SK-N-MC (cell line): ENCODE measurements at places on chromosomes 11 and 22.

DNA sequence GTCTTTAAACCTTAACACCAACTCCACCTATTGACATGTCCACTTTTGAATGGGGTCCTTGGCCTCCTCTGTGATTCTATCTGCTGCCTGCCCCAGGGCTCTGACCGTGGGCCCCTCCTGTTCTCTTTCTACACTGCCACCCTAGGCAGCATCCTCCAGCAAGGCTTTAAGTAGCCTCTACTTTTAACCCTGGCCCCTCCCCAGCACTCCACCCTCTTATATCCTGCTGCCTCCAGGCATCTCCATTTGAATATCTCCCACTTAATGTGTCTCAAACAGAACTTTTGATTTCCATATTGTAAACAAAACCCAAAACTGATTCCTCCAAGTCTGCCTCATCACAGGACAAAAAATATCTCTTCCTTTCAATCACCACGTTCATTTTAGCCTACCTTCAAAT is 90.5 kb upstream of the ARHGAP32 start:
- no peak for DNase-seq

DNA sequence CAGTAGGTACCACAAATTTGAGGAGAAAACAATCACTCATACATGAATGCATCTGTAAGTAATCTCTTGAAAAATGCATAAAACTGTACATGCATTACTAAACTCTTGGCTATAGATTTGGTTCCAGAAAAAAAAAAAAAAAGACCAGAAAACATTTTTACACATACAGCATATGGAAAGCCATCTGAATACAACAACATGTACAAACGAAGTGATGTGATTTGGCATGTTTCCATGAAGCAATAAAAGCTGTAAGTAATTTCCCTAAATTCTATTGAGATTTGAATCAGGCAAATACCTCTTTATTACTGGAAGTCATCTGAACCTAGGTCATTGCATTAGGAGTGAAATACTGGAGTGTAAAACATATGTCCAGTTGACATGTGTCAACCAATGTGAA is 31.9 kb upstream of the ZC3H12C start:
- no peak for DNase-seq

DNA sequence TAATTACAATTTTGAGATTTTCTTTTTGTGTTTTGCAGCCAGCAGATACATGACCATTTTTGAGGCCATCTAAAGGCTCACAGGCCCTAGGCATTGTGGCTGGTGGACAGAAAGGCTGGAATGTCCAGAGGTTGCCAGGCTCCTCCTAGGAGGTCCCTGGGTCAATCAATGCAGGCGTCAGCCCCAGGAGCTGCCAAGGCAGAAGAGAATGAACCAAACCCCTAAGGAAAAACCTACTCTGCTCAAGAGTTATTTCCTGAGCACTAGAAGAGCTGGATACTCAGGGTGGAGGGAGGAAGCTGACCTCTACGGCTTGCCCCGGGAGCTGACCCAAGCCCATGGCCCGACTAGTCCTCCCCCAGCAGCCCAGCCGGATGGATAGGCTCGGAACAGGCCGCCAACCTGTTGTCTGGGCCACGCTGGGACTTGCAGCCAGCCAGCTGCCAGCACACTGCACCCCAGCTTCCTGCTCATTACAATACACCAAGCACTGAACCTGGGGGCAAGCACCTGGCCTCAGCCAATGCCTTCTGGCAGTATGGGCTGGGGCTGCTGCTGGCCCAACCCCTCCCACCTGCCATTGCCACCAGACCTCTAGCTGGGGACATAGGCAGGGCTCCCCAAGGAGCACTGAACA is 5.7 kb upstream of the SCGB1A1 start:
- DNase-seq, result no peak

DNA sequence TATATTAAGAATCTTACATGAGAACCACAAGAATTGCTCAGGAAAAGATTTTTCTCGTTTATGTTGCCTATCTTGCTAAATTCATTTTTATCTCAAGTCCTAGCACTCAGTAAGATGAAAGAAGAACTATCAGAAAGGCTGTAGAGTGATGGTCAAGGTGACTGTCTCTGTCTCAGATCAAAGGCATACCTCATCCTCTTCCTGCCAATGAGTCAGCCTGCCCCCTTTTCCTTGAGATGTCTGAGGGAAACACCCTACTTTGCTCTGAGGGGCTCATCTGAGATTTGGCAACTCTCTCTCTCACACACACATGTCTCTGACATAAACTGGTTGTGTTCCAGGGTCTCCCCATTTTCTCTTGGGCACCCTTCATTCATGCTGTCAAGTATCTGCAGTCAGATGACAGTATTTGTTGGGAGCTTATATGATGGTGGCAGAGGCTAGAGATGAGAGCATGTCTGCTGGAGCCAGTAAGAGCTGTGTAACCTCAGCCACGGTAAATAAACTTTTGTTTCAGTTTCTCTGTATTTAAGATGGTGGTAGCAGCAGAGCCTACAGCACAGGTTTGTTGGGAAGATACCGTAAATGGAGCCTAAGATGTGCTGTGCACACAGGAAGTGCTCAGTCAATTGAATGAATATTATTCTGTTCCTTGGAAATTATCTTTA is 1.6 kb downstream of the MMP27 start:
- no peak for DNase-seq

GRCh38 chr11:93747122-93747521 is 5.7 kb downstream of the C11orf54 start:
- no peak for DNase-seq

DNA sequence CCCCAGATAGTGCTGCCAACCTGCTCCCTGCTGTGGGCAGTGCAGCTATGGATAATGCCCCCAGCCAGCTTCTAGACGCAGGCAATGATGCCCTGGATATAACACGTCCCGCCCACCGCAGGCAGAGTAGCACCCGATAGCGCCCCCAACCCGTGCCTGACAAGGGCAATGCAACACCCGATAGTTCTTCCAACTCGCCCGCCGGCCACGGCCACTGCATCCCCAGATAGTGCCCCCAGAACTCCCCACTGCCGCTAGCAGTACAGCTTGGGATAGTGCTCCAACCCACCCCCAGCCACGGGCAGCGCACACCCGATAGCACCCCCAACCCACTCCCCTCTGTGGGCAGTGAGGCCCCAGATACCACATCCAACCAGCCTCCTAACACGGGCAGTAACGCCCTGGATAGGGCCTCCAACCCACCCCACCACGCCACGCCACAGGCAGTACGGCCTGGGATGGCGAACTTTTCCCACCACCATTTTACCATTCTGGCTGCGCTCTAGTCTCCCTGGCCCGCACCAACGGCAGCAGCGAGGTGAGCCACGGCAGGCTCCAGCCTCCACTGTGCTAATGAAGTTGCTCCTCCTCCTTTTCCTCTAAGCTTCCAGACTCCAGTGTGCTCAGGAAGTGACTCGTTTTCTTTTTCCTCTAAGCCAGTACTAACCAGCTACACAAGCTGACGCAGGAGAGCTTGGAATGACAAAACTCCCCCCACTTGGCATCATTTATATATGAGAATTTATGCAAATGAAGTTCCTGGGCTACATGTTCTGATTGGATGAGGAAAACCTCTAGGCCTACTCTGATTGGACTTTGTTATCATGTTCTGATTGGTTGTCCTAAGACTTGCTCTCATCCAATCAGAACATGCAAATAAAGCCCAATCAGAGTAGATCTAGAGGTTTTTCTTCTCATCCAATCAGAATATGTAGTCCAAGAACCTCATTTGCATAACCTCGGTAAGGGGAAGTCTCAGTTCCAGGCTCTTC is 3.0 kb upstream of the RFPL3 start:
- no peak for DNase-seq

DNA sequence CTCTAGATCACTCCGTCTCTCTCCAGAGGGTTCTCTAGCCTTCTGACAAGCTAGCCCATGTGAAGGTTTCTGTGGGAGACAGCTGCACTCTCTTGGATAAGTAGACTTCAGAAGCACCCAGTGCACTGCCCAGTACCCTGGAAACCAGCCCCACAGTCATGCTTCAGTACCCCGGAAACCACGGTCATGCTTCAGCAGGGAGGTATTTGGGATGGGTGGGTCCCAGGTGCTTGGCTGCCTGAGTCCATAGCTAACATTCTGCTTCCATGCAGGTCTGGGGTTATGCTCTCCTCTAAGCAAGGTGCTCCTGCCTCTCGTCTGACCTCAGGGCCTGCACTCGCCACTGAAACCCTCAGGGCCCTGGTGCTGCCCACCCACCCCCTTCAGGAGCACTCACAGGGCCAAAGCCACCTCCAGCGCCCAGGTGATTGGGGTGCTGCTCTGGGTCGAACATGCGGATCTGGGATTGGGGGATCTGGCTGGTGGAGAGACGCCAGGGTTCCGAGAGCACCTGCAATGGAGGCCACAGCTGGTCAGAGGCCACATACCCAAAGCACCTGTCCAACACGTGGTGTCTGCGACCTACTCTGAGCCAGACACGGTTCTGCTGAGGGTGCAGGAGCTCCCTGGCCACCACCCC is 7.3 kb upstream of the SYCE3 start:
- DNase-seq, result no peak

- DNase-seq, result no peak
These were observed 68.1 kb downstream of the PPP6R3 start for GRCh38 chr11:68528630-68529029.

GRCh38 chr11:34155757-34156062 is 50.3 kb downstream of the NAT10 start:
- no peak for DNase-seq

DNA sequence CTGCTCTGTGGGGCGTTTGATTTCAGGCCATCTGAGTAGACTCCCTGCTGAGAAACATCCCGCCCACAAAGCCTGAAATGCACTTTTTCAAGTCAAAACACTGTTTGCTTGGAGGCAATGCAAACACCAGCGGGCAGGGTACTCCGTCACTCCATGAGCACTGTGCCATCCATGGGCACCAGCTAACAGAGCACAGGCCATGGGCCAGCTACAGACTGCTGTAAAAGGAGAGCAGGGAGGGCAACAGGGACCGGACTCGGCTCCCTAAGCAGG is 16.6 kb upstream of the EFCAB6 start:
- no peak for DNase-seq

- no peak for DNase-seq
These were observed 13.2 kb upstream of the MICAL2 start for GRCh38 chr11:12097219-12097618.

DNA sequence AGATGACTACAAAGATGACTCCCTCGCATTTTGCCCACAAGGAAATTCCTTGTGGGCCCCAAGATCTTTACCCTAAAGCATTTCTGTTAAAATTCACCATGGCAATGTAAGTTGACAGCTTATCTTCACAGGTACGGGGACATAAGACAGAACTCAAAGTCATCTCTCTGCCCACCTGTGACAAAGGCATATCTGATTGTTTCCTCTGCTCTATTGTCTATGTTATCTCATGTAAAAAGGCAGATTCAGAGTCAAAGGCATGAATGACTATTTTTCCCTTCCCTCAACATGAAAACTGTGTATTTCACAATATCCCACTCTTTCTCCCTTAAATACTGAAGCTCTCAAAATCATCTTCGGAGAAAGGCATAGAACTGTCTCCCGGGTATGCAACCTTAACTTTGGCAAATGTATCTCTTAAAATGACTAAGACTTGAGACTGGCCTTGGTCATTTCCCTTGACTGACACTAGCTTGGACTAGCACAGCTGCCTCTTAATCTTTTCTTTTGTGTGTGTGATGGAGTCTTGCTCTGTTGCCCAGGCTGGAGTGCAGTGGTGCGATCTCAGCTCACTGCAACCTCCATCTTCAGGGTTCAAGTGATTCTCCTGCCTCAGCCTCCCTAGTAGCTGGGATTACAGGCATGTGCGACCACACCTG is 103.2 kb downstream of the MICAL3 start:
- DNase-seq, result no peak

DNA sequence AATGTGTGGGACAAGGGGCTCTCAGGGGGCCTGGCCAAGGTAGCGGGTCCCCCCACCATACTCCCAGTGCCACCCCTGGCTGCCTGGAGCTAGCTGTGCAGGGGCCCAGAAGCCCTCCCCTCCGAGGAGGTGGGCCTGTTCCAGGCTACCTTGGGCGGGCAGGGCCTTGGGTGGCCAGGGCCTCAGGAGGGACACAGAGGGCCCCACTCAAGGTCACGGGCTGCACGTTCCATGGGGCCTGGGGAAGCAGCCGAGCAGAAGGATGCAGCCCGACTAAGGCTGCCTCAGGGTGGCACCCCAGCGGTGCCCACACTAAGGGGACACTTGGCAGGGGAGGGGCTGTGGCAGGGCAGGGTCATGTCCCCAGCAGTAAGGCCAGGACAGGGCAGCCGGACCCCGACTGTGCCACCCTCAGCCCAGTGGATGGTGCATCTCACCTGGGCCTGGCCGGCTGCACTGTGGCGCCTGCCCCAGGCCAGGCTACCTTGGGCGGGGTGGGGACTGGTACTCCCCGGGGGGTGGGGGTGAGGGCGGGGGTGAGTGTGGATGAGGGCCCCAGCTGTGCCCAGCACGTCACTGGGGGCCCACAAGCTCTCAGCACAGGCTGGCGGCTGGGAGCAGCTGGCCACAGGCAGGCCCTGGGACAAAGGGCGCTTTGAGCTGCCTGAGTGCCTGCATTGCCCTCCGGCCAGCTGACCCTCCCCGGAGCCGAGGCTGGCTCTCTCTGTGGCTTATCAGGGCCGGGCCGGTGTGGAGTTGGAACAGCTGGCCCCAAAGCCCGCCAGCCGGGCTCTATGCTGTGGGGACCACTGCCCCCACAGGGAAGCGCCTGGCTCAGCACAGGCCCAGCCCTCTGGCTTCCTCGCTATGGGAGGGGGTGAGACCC is 117.1 kb downstream of the KCNQ1 start:
- no peak for DNase-seq

DNA sequence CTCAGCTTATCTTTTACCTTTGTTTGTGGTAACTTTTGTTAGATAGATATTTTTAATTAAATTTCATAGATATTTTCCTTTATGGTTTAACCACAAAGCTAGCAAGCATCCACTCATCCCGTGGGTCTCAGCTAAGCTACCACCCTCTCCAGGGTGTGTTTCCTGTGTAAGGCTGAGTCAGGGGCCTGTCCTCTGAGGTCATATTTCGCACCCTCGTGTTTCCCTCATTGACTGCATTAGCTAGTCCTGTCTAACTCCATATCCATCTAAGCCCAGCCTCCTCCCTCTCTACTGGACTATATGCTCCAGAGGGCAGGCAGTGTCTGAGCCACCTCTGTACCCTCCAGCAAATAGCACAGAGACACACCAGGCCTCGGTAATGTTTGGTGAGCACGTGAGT is 16.7 kb downstream of the XRRA1 start:
- DNase-seq, result no peak

- no peak for DNase-seq
These were observed 24.1 kb upstream of the ZDHHC13 start for GRCh38 chr11:19092850-19093249.
